ENCODE measurements at places on chromosomes 6 and 20.

DNA sequence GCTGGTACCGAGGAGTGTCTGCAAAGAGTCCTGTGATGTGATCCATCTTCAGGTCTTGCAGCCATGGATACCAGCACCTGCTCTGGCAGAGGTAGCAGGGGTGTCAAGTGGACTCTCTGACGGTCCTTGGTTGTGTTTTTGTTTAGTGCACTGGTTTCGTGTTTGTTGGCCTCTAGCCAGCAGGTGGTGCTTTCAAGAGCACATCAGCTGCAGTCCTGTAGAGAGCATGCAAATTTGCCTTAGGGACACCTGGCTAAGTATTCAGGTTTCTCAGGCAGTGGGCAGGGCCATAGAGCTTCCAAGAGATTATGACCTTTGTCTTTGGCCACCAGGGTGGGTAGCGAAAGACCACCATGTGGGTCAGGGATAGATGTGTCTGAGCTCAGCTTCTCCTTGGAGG is 14.5 kb upstream of the RGS17 start:
- DNase-seq: no peak

DNA sequence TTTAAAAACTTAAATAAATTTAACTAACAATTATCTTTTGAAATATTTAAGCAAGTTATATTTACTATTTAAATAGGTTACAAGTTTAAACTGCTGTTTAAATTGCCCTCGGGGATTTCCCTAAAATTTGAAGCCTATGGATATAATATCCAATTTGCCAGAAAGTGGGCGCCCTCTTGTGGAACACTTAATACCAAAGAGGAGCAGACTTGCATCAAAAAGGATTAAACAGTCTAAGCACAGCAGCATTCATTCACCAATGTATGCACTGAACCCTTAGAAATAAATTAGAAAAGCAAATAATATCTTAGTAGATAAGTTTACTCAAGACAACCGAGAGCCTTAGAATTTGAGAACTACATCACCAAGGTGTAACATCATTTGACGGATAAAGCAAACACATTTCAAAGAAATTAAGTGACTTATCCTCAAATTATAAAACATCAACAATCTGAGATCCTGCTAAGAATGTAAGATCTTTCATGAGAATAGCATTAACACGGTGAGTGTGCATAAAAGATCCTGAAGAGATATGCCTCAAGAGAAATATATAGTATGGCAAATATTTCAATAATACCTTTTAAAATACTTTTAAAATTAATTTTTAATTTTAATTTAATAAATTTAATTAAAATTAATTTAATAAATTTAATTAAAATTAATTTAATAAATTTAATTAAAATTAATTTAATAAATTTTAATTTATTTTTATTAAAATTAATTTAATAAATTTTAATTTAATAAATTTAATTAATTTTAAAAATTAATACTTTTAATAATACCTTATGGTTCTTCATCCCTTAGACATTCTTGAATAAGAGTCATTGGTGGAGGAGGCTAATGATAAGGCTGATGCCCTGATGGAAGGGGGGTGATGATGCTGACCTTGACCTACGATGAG is 11.5 kb upstream of the MEP1A start:
- no peak for DNase-seq

- DNase-seq: peak; percentile 41
Measured at GRCh38 chr20:34525709-34526416, 9.6 kb downstream of the DYNLRB1 start.

DNA sequence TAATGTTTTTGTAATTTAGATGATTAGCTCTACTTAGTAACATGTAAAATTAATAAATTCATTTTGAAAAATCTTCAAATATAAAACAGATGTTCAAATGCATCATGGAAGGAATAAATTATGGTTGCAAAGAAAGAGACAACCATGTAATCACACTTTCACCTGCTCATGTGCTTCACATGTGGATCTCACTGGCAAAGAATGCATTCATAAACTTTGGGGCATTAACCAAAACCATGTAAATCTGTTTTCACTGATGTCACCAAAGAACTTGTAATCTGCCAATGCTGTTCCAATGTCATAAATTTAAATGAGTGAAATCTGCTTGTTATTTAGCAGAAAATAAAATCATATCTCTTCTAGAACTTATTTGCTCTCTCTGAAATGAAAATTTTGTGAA is 142.7 kb downstream of the TENT5A start:
- no peak for DNase-seq

- no peak for DNase-seq
Measured at GRCh38 chr6:74690365-74690764, 515.5 kb downstream of the COL12A1 start.

GRCh38 chr20:47921408-47921807 is 136.1 kb upstream of the SULF2 start:
- DNase-seq: no peak

DNA sequence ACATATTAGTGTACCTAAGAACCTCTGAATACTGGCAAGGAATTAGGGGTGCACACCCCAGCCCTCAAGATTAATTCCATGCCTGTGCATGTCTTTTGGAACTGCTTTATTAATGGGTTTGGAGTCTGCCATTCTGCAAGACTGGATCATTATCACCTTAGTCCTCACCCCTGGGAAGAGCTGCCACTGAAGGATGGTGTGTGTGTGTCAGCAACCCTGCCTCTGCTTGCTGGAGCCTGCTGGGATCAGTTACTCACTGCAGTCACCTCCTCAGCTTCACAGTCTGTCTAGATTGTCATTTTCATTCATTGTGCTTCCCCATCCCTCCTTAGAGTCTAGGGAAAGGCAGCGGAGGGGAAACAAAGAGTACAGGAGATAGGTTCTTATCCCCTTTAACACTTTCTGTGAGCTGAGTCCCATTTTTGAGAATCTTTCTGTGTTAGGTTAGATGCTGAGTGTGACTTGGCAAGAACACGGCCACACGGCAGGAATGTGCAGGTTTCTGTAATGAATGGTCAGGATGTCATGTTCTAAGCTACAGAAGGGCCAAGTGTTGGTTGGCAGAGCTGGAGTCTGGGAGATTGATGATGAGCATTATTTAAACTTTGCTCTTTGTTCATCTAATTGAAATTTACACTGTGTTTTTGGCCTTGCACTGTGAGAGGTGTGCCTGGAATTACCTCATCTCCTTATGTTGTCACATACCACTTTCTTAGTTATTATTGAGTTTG is 21.1 kb downstream of the GHRH start:
- no peak for DNase-seq

GRCh38 chr6:33663727-33664449 is 42.8 kb downstream of the ITPR3 start:
- DNase-seq: no peak

DNA sequence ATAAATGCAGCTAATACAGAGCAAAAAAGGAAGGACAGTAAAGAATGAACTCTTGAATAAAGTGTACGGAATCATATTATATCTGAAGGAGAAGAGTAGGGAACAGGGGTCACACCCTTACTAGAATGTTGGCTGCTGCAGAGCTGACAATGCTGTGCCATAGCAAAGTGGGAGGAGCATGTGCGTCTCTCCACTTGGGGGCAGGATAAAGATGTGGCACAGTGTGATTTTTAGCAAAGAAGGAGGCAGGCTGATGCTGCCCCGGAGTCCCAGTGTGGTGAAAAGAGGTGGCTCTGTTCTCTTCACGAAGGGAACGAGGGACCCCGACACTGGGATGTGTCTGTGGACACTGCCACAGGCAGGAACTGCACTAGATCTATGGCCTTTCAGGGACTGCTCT is 67.5 kb downstream of the INSM1 start:
- no peak for DNase-seq

- DNase-seq: no peak
Measured at GRCh38 chr6:128465368-128466343, 54.7 kb downstream of the PTPRK start.

DNA sequence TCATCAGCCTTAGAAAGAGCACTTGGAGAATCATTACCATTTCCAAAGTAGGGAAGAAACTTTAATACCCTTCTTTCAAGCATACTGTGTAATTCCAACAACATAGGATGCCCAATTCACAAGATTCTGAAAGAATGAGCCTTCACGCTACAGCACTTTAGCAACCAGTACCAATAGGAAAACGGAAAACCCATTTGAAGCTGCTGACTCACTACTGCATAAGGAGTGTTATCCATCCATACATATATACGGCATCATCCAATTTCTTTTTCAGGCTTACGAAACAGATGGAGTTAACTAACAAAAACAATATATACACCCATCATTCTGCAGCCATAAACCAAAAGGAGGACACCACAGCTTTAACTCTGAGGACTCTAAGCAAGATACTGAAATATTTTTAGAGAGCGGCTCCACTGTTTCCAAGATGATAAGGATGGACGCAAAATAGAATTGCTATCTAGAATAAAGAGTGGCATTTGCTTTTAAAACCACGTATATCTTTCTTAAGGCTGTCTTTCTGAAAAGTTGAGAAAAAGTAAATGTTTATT is 24.9 kb downstream of the FYN start:
- no peak for DNase-seq

- no peak for DNase-seq
Measured at GRCh38 chr6:143023695-143024094, 37.0 kb upstream of the AIG1 start.

DNA sequence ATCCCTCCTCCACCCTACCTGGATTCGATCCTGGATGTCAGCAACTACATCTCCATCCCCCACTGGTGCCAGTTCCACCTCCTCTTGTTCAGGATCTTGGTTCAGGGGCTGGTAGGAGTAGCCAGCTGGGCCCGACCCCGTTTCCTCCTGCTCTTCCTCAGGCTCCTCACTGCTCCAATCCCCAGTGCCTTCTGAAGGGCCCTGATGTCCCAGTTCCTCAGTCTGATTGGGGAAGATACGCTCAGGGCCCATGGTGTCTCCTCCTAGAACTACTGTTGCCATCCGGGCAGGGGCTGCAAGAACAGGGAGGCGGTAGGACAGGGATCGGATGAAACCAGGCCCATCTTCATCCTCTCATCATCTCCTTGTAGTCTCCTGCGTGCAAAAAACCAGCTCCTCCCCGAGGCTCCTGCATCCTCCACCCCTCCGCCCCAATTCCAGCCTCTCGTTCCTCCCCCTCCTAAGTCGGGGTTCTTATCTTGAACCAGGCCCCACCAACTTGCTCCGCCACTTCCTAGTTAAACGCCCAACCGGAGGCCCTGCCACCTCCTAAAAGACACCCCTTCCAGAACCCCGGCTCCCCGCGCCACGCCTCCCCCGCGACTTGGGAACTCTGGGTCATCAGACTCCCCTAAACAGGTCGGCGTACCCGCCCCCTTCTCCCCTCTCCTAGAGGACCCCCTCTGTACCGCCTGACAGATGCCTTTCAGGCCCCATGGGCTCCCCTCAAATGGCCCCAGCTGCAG is 476 bp downstream of the MEA1 start:
- no peak for DNase-seq

DNA sequence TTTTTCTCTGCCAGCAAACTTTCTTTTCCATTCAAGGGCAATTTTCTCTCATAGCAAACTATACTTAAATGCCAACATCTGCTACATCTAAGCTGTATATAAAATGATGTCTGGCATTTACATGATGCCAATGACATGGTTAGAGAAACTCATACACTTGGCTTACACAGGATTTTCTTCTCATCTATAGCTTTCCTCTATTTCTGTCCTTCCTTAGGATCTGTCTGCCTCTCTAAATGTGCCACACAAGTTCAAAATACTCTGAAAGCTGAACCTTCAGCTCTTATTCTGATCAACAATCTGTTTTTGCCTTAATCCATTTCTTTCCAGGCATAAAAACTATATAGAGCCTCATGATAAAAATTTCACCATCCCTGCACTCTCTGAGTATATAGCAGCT is 290.9 kb upstream of the RNF217 start:
- DNase-seq: no peak

DNA sequence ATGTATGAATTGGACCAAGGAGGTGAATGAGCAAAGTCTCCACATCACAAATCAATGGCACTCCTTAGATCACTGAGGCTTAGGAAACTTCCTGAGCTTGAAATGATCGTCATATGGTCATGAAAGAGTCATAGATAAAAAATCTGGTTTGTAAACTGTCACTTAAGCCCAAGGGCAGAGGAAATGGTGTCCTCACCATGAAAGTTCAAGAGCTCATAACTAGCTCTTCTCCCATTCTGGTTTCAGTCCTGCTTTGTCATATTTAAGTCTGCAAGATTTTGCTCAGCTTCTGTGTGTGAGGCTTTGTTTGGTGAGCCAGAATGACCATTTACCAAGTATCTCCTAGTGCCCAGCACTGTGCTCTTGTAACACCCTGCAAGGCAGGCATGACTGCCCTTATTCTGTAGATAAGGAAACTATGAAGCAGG is 60.5 kb downstream of the GJA10 start:
- no peak for DNase-seq

DNA sequence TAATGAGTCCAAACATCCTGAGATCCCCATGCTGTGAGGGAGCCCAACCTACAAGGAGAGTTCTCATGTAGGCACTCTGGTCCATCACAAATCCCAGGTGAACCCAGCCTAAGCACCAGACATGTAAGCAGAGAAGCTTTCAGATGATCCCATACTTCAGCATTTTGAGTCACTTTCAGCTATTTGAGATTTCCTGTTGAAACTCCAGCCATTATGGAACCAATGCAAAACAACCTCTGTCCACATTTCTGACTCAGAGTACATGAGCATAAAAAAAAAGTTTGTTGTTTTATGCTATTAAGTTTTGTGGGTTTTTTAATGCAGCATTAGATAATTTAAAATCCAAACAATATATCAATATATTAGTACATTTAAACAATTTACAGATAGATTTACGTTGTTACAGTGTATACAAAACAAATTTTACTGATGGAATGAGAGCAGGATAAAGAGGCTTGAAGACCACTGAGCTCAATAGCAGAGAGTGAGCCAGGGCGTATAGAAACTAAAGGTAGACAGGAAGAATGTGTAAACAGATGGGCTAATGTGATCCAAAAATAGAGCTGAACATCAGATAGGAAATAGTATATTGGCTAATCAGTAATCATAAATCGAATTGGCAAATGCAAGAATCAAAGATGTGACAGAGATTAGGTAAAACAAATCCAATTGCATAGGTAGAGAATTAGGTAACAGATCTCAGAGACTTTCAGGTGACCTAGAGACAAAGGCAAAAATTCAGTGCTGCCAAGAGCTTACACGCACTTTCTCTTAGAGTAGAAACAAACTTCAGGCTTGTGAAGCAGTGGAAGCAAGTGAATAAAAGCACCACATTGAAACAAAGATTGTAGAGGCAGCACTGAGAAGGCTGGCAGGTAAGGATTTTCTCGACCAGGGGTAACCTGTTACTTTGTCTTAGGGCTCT is 36.2 kb upstream of the PLCB1 start:
- no peak for DNase-seq

DNA sequence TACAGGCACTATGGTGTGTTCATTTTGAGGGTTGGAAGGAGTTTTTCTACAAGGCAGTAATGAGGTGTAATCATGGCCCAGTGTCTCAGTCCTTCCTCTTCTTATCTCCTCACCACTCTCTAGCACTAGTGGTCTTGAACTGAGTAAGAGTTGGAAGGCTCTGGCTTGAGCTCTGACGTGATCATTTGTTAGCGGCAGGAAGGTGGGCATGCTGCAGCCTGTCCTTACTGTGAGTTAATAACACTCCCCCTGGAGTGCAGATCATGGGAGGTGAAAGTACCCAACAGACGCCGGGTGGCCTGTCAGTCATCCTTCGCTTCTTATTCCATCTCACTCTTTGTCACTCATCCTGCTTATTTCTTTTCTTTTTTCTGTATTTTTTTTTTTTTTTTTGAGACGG is 356.9 kb downstream of the CDKAL1 start:
- DNase-seq: no peak

- no peak for DNase-seq
Measured at GRCh38 chr20:35085477-35086225, 7.0 kb downstream of the TRPC4AP start.

Data from activated effector memory CD4-positive, alpha-beta T cell treated with anti-CD3 and anti-CD28 coated beads, Interleukin-2, amount 50 U/mL, for 16 hours (primary cell).